ENCODE measurements at places on chromosomes 3 and 15.

DNA sequence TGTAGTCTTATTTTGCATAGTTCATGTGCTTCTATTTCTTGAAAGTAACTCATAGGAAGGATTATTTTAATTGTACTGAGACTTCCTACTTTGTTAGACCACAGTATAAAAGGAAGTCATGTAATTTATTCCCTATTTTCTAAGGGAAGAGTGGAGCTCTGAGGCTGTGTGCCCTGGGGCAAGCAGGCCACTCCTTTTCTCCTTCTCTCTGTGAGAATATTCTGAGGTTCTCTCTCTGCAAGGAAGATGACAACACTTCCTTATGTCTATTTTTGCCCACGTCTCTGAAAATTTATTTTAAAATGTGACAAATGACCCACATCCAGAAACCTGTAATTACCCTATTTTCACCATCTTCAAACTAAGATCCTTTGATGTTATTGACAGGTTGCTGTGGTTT lies 11.0 kb downstream of the KCTD6 start:
- DNase-seq: no peak

DNA sequence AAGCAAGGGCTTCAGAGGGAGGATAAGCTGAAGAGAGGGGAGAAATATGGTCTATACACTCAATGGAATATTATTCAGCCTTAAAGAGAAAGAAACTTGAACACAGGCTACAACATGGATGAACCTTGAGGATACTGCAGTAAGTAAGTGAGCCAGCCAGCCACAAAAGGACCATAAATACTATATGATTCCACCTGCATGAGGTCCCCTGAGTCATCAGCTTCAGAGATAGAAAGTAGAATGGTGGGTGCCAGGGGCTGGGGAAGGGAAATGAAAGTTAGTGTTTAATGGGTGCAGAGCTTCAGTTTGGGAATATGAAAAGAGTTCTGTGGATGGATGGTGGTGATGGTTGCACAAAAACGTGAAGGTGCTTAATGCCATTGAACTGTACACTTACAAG lies 68.4 kb upstream of the SEC13 start:
- no peak for DNase-seq

DNA sequence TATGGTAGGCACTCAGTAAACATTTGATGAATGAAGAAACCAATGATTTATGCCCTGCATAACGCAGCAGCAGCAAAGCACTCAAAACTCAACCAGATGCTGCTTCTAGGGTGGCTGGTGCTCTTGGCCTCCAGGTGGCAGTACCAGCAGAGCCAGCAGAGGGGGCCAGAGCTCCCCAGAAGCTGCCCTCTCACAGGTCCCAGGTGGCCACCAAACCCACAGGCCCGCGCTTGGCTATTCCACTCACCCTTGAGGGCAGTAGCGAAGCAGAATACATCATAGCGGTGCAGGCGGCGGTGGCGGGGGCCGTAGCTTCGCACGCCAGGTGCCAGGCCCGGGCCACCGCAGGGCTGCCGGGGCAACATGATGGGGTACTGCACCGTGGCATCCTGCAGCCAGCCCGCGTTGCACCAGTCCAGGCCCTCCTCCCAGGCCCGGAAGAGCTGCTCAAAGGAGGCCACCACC lies 16.6 kb downstream of the HAPLN3 start:
- DNase-seq: peak; percentile 11

- no peak for DNase-seq
These were observed 68.0 kb downstream of the C3orf70 start for GRCh38 chr3:185084901-185085300.

GRCh38 chr15:42100021-42100800 lies 5.8 kb upstream of the PLA2G4D start:
- no peak for DNase-seq

GRCh38 chr3:50237133-50237651 lies 1.2 kb downstream of the GNAI2 start:
- no peak for DNase-seq

- DNase-seq: no peak
These were observed 1074.6 kb downstream of the FHIT start for GRCh38 chr3:60176614-60177013.

- no peak for DNase-seq
These were observed 278.2 kb upstream of the KCNH8 start for GRCh38 chr3:18870074-18870640.

DNA sequence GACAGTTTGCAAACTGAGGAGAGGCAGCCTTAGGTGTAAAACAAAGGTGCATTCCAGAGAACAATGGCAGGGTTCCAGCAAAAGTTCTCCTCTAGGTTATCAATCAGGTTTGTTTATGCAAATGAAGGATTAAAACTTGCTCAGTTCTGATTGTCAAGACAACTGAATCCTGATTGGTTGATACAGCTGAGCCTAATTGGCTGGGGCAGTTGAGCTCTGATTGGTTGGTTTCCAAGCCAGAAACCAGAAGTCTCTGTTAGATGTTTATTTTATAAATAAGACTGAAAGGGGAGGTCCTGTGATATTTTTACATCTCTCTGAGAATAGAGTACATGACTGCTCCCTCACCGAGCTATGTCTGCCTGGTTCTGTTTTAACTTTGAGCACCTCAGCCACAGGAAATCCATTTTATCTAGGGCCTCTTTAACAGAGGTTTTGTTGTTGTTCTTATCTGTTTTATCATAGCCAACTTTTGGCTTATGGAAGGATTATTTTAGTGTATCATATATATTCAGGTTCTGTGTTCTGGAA lies 37.8 kb downstream of the PPM1L start:
- DNase-seq: no peak

DNA sequence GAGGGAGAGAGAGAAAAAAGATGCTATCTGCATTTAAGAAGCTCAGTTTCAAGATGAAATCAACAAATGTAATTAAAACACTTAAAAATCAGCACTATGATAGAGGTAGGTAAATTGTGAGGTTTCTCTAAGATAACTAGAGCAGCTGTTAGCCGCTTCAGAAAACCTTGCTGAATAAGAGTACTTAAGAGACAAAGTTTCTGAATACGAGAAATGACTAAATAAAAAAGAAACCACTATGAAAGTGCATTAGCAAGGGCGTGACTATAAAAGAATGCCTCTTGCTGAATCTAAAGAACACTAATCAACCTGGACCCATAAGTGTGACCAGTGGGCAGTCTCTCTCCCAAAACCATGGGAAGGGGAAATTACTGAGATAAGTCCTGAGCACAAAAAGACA lies 41.8 kb downstream of the IQCB1 start:
- no peak for DNase-seq

DNA sequence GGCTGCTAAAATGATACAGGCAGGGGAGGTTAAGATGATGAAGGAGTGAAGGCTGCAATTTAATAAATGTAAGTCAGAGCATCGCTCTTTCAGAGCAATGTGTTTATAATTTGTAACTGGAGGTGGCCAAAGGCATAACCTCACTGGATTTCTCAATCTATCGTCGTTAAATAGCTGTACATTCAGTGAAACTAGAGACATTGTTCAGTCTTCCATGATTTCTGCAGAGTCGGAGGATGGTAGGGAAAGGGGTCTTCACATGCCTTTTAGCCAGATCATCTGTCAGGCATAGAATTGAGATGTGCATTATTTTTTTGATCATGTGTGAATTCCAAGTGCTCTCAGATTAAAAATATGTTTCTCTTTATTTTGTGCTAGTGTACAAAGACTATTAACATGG lies 315.4 kb downstream of the OXSM start:
- DNase-seq: no peak

DNA sequence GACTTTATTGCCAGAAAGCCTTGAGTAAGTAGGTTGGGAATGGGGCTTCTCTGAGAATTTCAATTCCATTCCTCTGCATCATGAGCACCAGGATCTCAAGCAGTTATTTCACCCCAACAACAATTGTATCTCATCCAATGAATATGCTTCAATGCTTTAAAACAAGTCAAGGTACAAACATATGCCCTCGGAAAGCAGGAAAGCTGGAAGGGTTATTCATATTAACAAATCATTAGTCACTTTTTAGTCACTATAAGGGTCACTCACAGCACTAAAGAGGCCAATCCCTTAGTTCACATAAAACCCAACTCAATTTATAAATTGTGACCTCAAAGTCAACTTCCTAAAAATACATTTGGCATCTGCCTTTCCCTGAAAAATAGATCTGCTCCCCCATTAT lies 16.2 kb downstream of the MB21D2 start:
- no peak for DNase-seq

DNA sequence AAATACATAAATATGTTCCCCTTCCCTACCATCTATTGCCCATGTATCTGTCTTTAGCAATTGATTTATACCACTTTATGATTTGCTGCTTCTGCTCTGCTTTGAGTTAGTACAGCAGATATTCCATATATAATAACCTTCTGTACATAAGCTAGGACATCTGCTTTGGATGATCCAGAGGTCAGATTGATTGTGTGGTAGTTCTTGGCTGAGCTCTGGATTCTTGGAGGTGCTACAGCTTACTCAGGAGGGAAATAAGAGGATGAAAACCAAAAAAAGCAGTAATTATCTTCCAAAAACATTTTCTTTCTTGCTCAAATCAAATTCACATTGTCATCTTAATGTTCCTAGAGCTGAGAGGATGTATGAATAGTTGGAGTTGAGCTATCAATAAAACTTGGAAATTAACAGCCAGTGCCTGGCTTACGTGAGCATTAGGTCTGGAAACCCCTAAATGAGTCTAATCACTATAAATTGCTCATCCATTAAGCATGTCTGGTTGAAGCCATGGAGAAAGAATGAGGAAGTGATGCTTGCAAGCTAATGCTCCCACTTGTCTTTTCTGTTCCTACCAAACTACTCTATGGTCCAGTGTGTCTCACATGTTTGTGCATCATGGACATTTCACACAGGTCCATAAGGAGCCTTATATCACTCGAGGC lies 36.3 kb upstream of the TMEM42 start:
- DNase-seq: no peak

- no peak for DNase-seq
These were observed 27.9 kb downstream of the GTPBP8 start for GRCh38 chr3:113018536-113019181.

GRCh38 chr3:42066516-42067181 lies 24.5 kb upstream of the TRAK1 start:
- no peak for DNase-seq

- no peak for DNase-seq
These were observed 68.5 kb upstream of the SLC2A2 start for GRCh38 chr3:171095063-171095462.

DNA sequence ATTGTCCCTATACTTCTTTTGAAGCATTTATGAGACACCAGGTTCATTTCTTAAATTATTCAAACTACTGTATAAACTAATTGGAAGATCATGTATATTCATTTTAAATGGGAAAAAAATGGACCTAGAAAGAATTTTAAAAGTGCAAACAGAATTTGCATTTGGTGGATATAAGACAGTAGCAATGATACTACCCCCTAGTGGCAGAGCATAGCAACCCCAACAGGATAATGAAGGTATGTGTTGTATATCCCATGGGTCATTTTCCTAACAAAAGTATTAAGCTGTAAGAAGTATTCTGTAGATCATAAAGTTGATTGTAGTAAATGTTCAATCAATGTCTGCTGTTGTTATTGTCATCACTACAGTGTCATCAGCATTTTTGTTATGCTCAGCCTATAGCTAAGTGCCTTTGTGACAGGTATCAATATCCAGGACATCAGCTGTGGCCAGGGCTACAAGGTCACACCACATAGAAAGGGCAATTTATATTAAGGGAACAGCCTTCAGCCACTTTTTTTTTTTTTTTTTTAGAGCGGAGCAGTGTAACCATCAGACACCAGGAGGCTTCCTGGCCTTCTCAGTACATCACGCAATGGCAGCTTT lies 175.8 kb downstream of the FOXB1 start:
- DNase-seq: peak; percentile 10

DNA sequence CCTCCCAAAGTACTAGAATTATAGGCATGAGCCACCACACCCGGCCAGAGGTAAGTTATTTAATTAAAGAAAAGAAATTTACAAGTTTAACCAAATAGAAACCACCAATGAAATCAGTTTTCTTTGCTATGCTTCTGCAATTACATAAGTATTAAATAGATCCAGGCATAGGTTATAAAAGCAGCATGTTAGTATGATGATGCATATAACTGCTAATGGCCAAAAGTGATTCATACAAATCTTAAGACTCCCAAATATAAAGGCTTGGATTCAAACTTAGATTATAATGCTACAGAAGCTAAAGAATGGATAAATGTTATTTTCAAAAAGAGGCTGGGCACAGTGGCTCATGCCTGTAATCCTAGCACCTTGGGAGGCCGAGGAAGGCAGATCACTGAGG lies 32.8 kb upstream of the HDC start:
- DNase-seq: no peak

GRCh38 chr15:77163781-77164384 lies 93.0 kb upstream of the TSPAN3 start:
- DNase-seq: no peak

DNA sequence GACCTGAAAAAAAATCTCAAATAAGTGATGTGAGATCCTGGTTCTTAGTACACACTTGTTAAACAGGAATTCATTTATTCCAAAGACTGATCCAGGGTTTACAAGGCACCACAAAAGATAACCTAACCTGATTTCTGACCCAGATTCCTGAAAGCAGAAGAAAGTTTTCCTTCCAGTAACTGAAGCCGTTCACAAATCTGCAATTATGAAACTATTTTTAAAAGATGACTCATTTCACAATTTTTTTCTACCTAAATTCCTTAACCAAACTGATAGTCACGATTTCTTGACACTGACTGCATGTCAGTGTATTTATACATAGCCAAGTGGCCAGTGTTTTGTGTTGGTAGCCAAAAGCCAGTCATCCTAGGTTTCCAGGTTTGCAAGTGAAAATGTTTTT lies 17.1 kb downstream of the SLC9A9 start:
- no peak for DNase-seq

DNA sequence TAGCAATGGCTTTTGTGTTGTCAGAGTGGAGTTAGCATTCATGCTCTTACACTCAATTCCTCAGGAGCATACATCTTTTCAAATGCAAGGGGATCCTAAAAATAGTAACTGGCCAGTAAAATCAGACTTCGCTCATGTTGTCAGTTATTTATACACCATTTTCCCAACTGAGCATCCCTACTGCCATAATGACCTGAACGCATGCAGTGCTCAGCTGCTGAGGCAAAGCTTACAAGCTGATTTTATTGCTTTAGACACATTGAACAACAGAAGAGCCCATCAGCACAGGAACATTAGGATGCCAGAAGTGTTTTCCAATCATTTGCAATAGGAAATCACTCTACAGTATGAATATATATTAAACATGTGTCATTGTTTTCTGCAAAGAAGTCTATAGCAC lies 689.7 kb upstream of the BCHE start:
- no peak for DNase-seq

- no peak for DNase-seq
These were observed 845 bp downstream of the CNTN3 start for GRCh38 chr3:74613521-74614106.

DNA sequence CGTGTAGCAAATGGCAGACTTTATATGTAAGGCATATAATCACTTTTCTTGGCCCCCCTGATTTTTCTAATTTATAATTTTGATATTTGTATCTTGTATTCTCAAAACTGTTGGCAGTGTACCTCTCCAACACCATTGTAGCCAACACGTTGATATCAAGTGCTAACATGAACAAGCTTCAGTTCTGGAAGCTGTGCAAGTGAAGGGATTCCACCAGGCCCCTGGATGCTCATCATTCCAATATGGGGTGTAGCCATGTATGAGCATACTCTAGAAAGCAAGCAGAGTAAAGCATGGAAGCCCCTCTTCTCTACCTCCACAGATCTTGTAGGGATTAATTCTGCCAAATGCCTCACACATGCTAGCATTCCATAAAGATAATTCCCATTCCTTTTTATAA lies 211.3 kb downstream of the MYRIP start:
- no peak for DNase-seq
